NCI-H146 (cell line): ENCODE measurements at places on chromosomes 5 and 9.
A peak's percentile ranks its signal among the peaks of the same experiment; 100 is the strongest.

GRCh38 chr5:139117342-139117884 lies 80.8 kb downstream of the SIL1 start:
- DNase-seq = no peak

GRCh38 chr5:150422075-150422474 lies 9.4 kb upstream of the CD74 start:
- DNase-seq = no peak

GRCh38 chr5:55063899-55064298 lies 38.5 kb upstream of the GZMA start:
- no peak for DNase-seq

DNA sequence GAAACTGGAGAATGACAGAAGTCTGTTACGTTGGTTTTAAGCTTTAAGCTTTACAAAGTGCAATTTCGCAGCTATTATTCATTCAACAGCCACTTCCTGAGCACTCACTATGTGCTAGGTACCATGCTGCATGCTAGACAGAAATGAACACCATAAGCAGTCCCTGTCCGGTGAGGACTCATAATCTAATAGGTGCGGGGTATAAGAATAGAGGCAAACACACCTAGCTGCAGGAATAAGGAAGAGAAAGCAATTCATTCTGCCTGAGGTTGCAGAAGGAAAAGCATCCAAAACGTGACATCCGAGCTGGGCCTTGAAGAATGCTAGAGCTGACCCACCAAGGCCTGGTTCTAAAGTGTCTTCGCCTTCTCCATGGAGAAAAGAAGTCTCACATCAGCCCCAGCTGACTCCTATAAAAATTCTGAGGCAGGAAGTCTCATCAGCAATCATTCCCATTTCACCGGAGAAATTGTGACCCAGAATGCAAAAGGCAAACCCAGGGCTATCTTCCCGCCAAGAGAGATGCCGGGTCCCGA lies 542 bp downstream of the FKBP15 start:
- DNase-seq = no peak

DNA sequence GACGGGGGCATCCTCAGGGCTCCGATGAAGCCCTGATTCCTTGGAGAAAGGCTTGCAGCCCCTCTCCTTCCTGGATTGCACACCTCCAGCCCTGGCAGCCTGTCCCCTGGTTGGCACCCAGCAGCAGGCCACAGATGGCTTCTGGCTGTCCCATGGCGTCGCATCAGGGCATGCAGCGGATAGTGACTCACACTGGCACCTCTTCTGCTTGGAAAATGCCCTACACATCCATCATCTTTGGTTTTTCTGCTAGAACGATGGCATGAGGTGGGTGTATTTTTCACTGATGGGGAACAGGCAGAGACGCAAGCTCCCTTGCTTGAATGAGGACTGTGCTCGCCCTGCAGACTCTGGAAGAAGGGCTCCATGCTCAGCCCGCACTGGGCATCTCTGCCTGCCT lies 23.2 kb upstream of the IER5L start:
- DNase-seq = no peak

- DNase-seq = peak; percentile 30
Measured at GRCh38 chr5:84036842-84037241, 316.2 kb upstream of the HAPLN1 start.

DNA sequence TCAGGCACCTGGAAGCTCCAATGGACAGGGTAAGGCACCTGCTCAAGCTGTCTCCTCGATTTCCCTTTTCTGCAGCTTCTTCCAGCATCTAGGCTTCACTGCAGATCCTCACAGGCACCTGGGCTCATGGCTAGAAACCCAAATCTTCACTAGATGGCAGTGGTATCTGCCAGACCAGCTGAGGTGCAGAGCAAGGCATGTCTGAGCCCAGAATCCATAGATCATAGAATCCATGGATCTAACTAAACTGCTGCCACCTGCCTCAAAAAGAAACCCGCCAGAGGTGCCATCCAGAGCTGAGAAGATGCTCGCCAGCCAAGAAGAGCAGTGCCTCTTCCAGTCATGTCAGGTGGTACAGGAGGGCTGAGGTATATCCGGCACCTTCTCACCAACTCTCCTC lies 6.9 kb downstream of the SHC3 start:
- DNase-seq = no peak

DNA sequence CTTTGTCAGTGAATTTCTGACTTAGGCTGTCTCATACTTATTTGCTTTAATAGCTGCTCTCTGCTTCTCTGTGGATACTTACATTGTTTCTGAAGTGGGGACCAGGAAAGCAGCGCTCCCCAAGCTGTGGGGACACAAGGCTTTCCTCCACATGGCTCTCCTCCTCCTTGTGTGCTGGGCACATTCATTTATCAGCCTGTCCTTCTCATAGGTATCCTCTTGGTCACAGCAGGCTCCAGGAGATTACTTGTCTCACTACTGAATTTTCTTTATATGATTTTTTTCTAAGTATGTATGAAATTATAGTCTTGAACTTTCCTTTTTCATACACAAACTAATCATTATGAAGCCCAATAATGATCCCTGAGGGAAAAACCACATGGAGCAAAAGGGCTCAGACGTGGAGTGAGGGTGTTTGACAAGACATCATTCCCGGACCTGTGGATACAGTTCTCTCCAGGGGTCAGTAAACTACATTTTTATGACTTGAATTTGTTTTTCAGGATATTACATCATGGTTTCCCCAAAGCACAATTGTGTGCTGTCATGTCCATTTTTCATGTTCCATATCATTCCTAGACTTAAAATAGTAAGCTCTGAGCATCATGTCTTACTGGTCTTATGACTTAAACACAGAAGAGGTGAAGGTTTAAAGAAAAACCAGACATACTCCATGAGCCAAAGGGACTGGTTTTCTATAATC lies 234.5 kb downstream of the PCSK1 start:
- no peak for DNase-seq

DNA sequence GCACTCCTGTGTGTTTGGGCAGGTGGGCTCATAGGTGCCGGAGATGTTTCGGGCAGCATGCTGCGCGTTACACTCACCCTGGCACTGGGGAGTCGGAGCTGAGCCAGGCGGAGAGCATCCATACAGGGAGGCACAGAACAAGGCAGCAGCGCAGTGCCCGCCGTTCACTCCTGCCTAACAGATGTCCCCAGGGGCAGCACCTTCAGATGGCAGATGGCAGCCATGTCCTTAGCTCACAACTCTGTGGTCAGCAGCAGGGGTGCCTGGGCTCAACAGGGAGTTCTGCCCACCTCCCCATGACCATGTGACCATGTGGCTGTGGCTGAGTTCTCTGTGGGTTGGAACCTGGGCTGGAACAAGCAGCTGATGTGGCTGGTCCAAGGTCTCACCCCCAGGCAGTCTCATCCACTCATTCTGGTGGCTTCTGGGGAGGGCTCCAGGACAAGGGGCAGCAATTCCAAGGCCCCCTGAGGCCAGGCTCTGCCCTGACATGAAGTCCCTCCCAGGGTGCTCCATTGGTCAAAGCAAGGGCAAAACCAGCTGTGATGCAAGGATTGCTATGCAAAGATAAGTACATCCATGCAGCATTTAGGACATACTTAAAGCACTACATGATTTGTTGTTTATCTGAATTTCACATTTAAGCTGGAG lies 64.2 kb downstream of the MRPL36 start:
- no peak for DNase-seq

DNA sequence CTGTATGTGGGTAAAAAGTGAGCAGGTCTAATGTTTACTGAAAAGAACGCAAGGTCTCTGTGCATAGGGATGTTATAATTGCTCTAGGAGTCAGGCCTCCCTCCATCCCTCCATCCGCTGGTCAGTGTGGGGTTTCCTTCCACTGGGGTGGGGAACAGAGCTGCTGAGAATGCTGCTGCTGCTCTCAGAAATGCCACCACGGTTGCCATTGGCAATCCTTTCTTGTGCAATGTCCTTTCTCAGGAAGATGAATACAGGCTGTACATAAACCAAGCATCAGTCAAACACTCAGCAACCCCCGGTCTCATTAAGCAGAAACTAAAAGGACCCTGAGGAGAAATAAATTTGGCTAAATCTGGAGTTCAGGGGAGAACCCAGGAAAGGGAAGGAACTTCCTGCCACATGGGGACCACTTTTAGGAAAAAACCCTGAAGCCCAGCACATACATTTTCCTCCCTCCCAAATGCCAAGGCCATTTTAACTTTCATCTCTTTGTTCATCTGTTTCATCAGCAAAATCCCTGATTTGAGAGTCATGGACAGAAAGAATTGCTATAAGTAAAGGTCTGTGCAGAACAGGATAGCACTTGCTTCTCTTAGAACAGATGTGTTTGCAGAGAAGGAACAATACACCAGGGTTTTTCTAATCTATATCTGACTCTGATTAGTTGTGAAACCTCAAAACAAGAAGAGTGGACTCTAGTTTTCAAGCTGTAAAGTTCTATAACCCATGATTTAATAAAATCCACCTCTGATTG lies 70.4 kb upstream of the SLC1A3 start:
- DNase-seq = no peak

DNA sequence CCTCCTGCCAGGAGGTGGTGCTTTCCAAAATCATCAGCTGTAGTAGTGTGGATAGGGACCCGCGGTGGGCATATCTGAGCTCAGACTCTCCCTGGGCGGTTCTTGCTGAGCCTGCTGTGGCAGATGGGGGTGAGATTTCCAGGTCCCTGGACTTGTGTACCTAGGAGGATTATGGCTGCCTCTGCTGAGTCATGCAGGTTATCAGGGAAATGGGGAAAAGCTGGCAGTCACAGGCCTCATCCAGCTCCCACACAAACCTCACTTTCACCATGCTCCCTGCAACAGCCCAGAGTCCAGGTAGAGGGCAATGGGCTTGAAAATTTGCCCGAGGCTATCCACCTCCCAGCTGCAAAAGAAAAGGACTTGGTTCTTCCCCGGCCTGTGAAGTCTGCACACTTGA lies 23.4 kb upstream of the MAMDC2 start:
- DNase-seq = no peak
